T follicular helper cell (primary cell): ENCODE measurements at places on chromosomes 3 and 15.

DNA sequence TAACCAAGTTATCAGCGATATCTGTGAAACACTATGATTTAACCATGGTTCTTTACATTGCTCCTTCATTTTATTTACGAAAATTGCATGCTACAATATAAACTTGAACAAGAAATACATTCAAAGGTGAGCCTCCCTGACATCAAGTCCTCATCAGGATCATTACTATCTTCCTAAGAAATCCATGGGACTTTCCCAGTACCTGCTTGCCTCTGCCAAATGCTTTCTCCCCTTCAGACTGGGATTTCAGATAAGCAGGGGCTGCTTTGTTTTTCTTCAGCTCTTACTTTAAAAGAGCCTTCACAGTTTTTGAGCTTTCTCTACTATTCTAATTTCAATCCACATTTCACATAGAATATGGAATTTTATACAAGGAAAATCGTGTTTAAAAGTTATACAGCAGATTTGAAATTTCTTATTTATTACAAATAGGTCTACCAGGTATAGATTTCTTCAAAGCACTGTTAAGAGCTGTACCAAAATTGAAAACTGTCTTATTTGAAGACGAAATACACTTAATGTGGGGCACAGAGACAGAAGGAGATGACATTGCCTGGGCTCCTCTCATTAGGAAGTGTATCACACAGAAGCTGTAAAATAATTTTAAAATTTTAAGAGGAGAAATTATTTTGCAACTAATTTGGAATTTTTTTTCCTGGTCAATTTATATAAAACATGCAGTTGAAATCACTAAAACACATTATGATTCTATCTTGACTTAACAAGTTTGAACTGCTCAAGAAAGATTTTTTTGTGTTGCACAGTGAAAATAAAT is 615.0 kb upstream of the AGTR1 start:
- no peak for DNase-seq

DNA sequence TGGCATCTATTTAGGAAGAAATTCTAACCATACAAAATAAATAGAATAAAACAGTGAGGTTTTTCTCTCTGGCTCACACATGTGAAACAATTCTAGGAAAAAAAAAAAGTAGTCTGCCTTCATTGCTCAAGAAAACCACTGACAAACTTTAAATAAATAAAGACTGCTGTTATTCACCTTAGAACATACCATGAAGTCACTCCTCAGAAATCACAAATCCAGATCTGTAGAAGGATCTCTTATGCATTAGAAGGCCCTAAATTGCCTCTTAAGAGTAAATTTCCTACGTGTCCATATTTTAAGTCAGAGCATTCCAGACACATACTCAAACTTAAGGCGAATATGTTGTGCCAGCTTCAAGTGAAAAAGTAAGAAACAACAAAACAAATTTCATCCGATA is 217.3 kb downstream of the ZIC4 start:
- DNase-seq = no peak

DNA sequence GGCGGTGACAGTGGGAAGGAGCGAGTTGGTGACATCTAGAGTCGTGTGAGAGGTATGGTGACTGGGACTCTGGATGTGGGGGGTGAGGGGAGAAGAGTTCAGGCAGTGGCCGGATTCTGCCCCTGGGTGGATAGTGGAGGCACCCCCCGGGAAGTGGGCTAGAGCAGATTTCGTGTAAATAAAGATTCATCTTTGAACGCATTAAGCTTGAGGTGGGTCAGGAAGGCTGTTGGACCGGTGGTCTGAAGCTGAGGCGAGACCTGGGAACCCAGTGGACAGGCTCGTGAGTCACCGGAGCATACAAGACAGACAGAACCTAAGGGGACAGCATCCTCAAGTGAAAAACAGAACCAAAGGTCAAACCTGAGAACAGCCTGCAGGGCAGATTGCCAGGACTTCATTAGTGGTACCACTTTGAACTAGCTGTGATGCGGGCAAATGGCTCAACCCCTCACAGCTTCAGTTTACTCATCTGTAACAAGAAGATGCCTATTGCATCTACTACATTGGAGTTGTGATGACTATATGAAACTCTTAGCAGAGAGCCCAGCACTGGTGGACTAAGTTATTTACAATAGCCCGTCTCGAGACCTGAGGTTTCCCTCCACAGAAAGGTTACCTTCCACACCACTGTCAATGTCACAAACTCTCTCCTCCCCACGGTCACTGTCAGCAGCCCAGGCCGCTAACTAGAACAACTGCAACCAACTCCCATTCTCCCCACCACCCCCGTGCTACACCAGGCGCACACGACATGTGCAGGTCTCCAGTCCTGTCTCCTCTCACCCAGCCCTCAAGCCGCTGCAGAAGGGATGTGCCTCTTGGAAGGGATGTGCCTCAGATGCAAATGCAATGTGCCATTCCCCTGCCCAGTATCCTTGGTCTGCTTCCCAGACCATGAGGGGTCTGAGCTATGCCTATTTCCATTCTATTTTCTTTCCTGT is 901 bp upstream of the CLN6 start:
- no peak for DNase-seq

DNA sequence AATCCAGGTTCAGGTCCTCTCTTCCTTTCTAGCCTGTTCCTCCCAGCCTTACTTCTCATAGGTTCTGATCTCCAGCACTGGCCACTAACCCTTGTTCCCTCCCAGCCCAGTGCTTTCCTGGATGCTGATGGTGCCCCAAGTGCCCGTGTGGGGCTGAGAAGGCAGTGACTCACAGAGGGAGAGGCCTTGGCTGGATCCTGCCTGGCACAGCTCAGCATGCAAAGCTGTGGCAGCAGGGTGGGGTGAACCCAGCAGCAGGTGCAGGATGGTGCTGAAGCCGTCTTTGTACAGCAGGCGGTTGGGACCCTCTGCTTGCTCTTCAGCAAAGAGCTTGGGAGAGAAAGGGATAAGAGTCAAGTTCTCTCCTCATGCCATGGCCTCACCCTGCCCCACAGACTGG is 7.6 kb downstream of the LPCAT4 start:
- DNase-seq = no peak

DNA sequence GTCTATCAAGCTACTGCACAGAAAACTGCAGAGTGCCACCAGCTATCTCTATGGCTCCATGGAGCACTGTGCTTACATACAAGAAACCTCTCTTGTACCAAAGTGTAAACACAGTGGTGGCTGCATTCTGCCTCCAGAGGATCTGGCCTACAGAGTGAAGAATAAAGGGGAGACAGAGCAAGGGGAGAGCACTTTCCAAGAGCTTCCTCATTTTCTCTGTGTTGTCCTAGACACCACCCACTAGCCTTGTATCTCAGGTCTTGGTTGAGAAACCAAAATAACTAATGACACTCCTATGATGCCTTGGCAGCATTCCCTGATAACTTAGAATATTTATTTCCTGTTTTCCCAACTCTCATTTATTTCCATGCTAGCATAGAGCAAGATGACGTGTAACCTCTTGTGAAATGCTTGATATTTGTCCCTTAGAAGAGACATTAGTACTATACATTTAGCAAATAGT is 56.9 kb upstream of the PHLDB2 start:
- DNase-seq = no peak

GRCh38 chr15:66029650-66030049 is 160.4 kb downstream of the RAB11A start:
- no peak for DNase-seq

DNA sequence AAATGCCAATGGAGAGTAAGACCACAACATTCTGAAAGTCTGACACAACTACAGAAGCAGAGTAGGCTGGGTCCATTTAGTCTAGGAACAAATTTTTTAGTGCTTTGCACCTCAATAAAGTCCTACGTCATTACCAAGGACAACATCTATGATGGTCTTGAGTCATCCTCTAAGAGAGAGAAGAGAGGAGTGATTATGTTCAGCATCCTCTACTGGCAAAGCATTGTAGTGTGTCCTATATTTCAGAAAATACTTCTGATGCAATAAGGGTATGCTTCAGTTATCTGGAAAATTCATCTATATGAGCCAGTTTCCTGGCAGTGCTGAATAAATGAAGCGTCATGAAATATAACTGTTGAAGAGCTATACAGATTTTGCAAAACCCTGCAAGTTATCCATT is 95.6 kb downstream of the P2RY1 start:
- DNase-seq = no peak

DNA sequence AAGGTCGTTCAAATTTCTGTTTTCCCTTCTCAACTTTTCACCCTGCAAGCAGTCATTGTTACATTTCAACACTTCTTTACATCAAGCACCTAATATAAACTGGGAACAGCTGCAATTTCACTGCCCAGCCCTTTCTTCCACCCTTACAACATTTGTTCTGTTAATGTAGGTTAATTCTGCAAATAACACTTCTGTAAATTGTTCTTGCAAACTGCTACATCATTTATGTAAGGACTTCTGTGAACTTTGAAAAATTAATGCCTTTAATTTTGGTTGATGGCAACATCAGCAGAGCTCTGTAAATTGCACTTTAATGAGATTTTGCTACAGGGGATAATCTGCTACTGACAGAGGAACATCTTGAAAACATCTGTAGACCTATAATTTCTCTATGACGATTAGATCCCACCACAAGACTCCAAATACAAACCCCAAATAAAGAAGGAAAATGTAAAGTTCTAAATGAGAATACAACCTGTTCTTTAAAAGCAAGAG is 93.5 kb downstream of the ZIC4 start:
- no peak for DNase-seq

- no peak for DNase-seq
These were observed 8.2 kb downstream of the LARP6 start for GRCh38 chr15:70845602-70846360.

GRCh38 chr15:86489981-86490380 is 410.3 kb downstream of the AGBL1 start:
- DNase-seq = no peak

GRCh38 chr3:195095035-195095703 is 175.8 kb downstream of the XXYLT1 start:
- no peak for DNase-seq

DNA sequence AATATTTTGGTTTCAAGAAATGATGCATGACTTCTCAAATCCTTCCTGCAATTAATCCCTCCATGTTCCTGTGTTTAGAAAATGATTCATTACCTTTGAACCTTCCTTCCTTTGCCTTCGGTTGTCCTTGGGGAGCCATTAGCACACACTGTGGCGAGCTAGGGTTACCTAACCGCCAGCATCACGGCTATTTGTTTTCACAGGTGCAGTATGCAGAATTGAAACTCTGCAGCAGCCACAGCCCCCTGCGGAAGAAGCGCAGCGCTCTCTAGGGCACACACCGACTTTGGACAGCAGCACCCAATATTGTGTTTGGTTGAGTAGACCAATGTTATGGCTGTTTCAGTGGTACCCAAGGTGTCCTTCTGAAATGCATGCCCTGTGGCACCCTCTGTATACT is 247.4 kb downstream of the MCTP2 start:
- DNase-seq = no peak

DNA sequence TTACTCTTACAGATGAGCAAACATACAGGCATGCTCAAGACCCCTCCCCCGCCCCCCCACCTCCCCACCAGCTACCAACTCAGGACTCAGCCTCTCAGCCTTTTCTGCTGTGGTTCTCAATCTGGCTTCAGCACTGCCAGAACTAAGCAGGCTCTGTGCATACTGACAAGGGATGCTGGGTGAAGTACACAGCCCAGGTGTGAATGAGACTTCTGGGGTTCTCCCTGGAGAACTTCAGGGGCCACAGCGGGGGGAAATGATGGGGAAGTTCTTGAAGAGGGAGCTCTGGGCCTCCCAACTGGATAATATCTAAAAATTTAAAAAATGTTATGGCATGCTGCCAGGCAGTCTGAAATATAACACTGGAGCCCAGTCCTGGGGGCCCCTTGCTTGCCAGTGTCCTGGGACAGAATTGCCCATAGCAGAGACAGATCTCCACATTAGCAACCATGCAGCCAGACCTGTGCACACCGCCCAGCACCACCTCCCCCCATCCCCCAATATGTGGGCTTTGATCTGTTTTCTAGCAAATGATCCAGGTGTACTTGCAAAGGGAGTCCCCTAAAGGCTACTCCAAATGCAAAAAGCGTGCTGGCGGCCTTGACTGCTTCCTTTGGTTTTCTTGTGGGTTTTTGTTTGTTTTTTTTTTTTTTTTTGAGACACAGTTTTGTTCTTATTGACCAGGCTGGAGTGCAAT is 41.4 kb downstream of the PGPEP1L start:
- no peak for DNase-seq

DNA sequence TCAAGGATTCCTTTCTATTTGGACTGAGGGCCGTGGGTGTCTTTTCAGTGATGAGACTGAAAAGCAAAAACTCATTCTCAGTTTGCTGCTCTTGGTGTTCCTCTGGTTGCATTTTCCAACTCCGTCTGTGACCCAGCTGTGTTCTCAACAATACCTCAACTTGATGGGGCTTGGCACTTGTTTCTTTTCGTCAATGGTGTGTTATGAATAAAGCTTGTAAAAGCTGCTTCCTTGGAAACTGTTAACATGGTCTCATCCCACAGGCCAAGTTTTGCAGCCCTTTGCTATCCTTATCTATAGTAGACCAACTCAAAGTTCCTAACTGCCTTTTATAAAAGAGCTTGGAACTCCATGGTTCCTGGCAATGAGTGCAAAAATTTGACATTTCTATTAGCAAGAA is 142.5 kb upstream of the UBE2E1 start:
- DNase-seq = no peak

DNA sequence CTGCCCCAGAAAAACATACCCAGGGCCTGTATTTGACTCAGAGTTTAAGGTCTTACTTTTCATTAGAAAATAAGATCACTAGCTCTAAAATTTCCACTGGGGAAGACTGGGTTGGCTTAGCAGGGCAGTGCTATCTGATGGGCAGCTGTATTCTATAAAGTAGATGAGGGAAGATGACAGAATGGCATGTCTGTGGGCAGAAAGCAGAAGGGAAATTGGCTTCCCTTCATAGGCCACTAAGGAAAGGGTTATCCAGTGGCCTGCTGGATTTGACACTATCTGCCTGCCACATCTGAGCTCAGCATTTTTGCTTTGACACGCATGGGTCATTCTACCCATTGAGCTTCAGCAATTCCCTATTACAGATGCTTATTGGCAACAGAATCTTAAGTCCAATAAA is 461.3 kb upstream of the RASGRP1 start:
- DNase-seq = no peak

DNA sequence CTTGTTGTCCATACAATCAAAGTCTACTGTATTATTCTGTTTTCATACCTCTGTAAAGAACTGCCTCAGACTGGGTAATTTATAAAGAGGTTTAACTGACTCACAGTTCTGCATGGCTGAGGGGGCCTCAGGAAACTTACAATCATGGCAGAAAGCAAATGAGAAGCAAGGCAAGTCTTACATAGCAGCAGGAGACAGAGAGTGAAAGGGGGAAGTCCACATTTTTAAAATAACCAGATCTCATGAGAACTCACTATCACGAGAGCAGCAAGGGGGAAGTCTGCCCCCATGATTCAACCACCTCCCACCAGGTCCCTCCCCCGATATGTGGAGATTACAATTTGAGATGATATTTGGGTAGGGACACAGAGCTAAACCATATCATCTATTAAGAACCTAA is 724.6 kb upstream of the CBLB start:
- no peak for DNase-seq
